ENCODE measurements at places on chromosomes 16 and 17. TPM values are rescaled to one million over a fixed set of nuclear protein-coding genes. Genes with fewer than 3 reads are reported as not detected.

DNA sequence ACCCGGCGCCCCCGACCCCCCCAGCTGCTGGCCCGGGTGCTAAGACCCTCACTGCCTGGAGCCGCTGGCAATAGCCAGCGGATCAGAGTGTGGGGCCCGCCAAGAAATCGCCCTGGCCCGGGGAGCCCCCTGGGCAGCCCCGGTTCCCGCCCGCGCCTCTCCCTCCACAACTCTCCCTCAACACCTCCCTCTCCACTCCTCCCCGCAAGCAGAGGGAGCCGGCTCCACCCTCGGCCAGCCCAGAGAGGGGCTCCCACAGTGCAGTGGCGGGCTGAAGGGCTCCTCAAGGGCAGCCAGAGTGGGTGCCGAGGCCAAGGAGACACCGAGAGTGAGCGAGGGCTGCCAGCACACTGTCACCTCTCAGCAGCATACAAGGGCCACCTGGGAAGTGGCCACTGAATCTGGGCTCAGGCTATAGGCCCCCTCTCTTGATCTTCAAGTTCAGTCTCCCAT lies 385.5 kb downstream of the SEC14L1 start:
- no peak for DNase-seq

DNA sequence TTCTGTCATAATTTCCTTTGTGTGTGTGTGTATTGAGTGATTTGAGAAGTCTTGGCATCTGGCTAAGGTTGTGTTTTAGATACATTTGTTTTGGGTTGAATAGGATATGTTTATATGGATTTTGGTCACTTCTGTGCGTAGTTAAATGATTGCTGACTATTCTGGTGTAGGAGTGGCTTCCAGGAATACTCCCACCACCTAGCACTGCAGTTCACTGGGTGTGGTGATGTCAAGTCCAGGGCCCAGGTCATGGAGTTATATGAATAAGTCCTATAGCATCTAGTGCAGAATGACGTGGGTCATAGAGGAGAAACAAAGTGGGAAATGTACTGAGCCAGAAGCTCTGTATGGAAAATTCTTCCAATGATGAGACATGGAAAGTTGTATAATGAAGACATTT lies 465.4 kb upstream of the CCL2 start:
- DNase-seq = no peak

DNA sequence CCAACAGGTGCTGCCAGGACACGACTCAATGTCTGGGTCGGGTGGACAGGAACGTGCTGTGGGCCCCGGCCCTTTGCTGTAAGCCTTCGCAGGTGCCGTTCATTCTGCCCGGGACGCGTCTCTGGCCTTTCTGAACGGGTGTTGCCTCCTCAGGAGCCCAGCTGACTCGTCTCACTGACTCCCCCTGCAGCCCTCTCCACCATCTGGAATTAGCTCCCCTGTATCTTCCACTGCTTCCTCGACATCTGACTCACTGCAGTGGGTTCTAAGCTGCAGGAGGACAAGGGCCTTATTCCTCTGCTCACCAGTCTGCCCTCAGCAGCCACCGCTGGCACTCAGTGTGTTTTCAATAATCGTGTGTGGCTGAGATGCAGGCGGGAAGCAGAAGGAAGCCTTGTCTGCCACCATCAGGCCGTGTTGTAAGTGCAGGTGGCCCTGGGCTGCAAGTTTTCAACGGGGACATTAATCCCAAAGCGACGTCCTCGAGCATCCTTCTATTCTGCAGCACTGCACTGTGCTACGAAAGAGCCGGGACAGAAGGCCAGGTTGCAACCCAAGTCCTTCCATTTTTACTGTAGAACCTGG lies 256.2 kb downstream of the FOXL1 start:
- DNase-seq = no peak

C17orf113 gene
- total RNA-seq = 0.85 TPM

GRCh38 chr16:17572145-17572544 lies 101.4 kb upstream of the XYLT1 start:
- no peak for DNase-seq

GRCh38 chr17:79798299-79799173 lies 1.7 kb upstream of the CBX8 start:
- DNase-seq = no peak

DNA sequence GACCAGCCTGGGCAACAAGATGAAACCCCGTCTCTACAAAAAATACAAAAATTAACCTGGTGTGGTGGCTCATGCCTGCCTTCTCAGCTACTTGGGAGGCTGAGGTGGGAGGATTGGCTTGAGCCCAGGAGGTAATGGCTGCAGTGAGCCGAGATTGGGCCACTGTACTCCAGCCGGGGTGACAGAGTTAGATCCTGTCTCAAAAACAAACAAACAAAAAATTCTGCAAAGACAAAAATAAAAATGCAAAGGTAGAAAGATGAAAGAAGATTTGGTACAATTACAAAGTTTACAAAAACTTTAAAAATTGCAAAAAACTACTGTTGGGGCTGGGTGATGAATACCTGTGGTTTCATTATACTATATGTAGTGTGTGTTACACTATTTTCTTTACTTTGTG lies 5.5 kb upstream of the CDH1 start:
- no peak for DNase-seq

DNA sequence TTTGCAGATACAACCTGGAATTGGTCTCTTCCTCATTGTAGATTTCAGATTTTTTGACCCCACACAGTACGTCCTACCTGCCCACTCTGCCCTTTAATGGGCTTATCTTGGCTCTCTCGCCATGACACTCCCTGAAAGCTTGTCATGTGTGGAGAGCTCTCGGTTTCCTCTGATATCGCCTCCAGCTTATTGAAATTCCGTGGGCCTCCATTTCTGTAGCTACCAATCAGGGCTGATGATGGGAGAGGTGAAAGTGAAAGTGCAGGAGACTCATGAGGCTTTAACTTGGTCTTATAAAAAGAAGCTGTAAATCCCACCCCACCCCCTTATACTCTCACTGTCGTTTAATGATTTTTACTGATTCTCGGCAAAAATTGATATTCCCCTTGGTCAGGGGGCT lies 17.7 kb downstream of the HOXB1 start:
- no peak for DNase-seq

- no peak for DNase-seq
Observed at GRCh38 chr17:73729101-73729500, 84.9 kb upstream of the SDK2 start.

VASN gene
- total RNA-seq = 0.55 TPM

GRCh38 chr17:57957886-57958285 lies 2.7 kb upstream of the CUEDC1 start:
- no peak for DNase-seq

DNA sequence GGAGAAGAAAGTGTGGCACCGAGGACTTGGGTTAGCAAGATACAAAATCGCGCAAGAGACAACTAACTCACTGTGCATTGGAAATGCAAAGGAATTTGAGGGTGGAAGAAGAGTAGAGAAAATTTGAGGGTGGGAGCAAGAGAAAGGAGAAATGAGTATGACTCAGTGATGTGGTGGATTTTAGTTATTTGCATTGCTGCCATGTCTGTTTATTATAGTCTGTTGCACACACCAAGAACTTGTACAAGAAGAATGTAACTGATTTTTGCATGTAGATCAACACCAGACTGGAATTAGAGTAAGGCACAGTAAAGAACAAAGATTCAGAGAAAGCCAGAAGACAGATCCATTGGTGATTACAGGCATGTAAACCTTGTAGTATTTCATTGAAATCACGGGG lies 71.6 kb upstream of the SMIM36 start:
- no peak for DNase-seq

- DNase-seq = peak; percentile 32
Observed at GRCh38 chr17:39755554-39756379, 18.0 kb downstream of the GRB7 start.

GRCh38 chr16:2476741-2477140 lies 1.8 kb downstream of the TBC1D24 start:
- no peak for DNase-seq

GRCh38 chr17:39205112-39205526 lies 5.0 kb downstream of the RPL19 start:
- DNase-seq = no peak

- DNase-seq = no peak
Observed at GRCh38 chr17:7613769-7614424, 800 bp downstream of the FXR2 start.

AHSP gene
- total RNA-seq = not detected

- DNase-seq = no peak
Observed at GRCh38 chr17:76484228-76484725, 16.9 kb downstream of the AANAT start.

- no peak for DNase-seq
Observed at GRCh38 chr16:3004781-3005284, 7.9 kb upstream of the CLDN9 start.
